DND-41 (cell line): ENCODE measurements at places on chromosomes 3 and 15.

DNA sequence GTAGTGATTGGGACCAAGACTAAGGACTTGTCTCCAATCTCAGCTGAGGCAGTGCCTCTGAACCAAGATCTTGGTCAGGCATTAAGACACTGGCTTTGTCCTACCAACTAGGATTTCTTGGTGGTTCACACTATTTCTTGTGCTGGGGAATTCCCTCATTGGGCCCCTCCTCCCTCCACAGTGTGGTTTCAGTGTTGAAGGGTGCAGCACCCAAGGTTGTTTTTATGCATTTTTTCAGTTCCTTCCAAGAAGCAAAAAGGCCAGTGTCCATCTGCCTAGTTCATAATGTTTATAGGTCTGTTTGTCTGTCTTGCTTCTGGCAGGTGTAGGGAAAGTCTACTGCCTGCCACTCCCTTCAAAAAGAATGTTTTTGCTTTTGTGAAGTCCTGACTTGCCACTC lies 10.6 kb upstream of the ITPKA start:
- DNase-seq: no peak

- DNase-seq: peak; percentile 31
These were observed 40.7 kb downstream of the LDHAL6B start for GRCh38 chr15:59247364-59247763.

GRCh38 chr15:98844261-98844660 lies 163.3 kb downstream of the PGPEP1L start:
- no peak for DNase-seq

GRCh38 chr15:51864408-51865056 lies 35.1 kb downstream of the TMOD3 start:
- no peak for DNase-seq

GRCh38 chr3:134904776-134905646 lies 110.0 kb downstream of the EPHB1 start:
- DNase-seq: peak; percentile 49

DNA sequence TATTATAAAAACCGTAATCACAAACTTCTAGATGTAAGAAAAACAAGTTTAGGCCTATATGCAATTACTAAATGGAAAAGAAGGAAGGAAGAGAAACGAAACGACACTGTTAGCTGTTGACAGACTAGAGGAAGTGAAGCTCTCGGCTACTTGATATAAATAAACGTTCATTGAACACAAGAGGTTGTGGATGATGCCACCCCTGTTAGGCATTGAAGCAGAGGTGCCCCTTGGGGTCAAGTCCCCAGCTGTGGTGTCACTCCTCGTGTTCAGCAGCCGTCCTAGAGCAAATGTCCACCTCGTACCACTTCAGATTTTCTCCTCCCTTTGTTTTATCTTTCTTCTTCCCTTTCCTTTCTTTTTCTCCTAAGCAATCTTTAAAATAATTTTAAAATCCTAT lies 146.5 kb upstream of the UBE2E1 start:
- no peak for DNase-seq

DNA sequence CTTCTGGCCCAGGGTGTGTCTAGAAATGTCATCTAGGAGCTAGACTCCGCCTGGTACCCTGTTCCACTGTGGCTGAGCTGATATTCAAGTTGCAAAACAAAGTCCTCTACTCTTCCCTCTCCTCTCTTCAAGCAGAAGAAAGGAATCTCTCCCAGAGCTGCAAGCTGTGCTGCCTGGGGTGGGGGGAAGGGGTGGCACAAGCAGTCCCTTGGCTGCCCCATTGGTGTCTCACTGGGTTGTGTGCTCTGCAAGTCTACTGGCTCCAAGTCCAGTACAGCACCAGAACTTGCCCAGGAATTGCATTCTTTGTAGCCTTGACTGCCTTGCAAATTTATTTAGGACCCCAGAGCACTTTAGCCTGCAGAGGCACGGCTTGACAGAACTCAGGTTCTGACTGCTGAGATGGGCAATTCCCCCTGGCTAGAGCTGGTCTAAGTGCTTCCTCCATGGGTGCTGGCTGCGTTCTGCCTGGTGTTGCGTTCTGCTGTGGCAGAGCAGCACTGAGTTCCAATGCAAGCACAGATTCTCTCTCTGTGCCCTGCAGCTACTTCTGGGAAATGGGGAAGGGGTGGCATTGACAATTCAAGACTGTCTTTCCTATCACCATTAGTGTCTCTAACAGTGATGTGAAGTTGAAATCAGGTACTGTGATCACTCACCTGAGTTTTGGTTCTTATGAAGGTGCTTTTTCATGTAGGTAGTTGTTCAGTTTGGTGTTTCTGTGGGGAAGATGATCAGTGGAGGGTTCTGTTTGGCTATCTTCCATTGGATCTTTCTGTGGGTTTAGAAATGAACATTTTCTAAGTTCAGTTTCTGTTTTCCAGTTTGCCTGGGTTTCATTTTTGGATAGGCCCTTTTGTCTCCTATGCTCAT lies 39.5 kb downstream of the OXSR1 start:
- DNase-seq: no peak

DNA sequence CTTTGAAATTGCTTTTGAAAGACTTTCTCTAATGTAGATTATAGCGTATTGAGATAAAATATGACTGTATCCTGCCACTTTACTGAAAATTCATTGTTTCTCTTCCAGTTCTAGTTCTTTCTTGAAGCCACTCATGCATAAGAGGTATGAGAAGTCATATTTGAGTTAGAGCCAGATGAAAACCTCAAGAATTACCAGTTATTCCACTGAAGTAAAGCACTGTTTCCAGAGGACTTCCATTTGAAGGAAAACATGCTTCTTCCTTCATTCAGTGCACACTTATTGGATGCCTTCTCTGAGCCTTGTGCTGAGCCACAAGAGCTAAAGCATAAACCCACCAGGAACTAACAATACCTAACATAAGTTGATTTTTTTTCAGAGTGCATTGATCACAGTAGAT lies 513.4 kb downstream of the ZNF385D start:
- no peak for DNase-seq

- no peak for DNase-seq
These were observed 1046.3 kb downstream of the DIPK2A start for GRCh38 chr3:145017959-145018358.

DNA sequence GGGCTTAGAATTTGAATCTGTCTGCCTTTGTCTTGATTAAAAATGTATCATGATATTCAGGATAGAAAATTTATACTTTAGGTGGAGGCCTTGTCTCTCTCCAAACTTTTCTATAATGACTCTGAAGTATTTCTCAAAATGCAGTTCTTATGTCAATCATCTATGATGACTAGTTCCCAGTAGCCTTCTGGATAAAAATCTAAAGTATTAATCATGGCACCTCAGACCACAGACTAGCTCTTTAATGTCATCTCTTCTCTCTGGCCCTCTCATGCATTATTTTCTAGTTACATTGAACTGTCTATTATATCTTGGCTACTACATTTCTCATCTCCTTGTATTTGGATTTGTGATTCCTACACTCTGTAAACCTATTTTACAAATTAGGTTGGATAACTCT lies 96.9 kb downstream of the ZPLD1 start:
- no peak for DNase-seq
